ENCODE measurements at places on chromosomes 4 and X.

DNA sequence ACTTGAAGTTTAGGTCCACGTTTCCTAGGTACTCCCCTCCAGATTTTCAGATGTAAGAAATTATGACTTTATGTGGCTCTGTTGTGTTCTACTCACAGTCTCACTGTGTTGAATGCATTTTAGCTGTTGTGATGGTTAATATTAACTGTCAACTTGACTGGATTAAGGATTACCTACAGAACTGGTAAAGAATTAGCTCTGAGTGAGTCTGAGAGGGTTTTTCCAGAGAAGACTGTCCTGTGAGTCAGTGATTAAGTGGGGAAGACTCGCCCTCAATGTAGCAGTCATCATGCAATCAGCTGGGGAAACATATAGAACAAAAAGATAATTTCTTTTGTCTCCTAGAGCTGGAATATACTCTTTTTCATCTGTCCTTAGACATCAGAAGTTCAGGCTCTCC is 493.4 kb downstream of the ACTRT1 start:
- DNase-seq: no peak

DNA sequence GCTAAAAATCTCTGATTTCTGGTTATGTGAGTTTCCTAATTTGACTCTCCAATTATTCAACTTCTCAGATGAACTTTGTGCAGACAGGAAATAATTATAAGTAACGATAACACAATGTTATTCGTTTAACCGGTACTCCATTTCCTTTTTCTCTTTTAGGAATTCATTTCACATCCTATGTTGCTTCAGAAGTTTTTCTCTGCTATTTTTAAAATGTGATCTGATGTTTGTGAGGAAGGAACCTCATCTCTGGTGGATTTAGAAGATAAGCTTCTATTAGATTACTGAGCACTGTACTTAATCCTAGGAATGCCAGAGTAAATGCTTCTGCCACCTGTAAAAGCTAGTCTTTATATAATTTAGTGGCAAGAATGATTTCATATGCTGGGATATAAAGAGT is 116.0 kb upstream of the ETNPPL start:
- DNase-seq: no peak

DNA sequence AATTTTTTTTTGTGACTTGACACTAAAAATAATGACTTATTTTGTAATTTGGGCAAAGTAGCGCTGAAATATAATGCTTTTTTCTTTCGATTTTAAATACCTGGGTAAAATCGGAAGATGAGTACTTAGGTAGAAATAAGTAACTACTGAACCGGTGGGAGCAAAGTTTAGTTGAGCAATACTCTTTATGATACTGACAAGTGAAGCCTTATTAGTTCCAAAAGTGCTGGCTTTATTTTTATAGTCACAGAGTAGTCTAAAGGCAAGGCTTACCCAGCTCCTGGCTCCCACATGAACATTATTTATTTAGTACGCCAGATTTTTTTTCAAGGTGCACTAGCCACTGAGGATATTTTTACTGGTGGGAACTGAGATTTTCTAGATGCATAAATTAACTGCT is 14.4 kb upstream of the TRPC5OS start:
- no peak for DNase-seq

DNA sequence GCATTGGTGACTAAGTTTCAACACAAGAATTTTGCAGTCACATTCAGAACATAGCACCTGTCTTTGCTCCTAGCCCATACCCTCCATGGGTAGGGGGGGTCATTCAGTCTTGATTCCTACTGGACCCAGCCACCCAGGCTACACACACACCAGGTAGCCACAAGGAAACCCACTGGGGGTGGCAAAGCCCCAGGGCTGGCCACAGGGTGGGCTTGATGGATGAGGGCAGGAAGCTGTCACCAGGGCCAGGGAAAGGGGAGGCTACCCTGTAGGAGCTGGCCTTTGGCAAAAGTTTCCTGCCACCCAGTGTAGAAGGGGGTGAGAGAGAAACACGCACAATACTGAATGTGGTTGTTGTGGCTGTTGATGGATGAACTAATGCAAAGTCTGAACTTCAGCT is 74.5 kb upstream of the NKX1-1 start:
- no peak for DNase-seq

GRCh38 chr4:153427363-153428071 is 38.6 kb upstream of the TMEM131L start:
- DNase-seq: no peak

DNA sequence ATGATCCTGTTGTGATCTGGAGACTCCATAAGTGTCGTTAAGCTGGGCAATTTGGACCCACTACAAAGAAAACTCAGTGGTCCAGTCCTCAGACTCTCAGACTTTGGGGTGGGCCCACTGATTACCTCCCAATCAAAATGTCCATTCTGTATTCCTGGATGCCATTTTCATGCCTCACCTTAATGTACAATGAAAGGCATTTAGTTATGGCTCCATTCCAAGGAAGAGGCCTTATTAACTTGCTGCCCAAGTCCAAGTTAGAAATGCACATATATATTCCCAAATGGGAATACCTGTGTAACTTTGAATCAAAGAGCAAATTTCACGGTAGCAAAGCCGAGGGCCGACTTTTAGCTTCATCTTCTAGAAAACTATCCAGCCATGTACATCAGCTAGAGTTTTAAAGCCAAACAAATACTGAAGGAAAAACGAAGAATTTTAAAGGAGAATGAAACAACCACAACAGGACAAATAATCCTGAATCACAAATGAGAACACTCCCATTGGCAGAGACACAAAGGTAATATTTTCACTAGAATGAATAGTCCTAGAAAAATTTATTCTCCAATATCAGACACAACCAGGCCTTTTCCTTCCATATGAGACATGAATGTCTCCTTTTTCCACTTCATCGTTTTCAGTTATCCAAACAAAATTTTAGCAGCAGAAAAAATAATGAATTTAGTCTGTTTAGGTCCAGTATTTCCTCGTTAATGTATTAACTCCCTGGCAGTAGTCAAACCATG is 63.7 kb upstream of the HHIP start:
- no peak for DNase-seq

All from hematopoietic multipotent progenitor cell (in vitro differentiated cells).